GM12891 (cell line): ENCODE measurements at places on chromosomes 2 and 18.
A peak's percentile ranks its signal among the peaks of the same experiment; 100 is the strongest.

DNA sequence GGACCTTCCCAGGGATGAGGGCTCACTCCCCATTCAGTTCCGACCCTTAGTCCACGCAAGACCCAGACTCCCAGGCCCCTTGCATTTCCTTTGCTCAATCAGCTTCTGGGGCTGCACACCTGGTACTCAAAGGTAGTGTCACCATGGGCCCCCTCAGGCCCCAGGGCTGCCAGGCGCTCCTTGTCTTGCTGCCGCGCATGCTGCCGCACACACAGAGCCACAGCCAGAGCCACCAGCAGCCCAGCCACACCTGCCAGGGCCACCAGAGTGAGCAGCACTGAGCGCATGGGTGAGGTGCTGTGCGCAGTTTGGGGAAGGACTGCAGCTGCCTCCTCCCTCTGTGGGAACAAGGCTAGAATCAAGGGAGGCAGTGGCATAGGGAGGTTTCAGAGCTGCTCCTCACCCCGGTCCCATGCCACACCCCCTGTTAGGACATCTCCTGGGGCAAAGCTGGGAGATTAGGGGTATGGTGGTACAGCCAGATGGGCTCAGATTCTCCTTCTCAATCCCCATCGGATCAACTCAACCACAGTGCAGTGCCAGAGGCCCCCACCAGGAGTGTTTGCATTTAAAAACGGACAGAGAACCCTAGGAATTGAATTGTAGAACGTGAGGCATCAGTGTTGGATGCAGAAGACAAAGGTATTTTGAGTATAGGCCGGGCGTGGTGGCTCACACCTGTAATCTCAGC lies 11.3 kb downstream of the PTPRN start:
- DNase-seq: no peak

- DNase-seq: no peak
These were observed 46.6 kb downstream of the PLCL1 start for GRCh38 chr2:197850882-197851450.

DNA sequence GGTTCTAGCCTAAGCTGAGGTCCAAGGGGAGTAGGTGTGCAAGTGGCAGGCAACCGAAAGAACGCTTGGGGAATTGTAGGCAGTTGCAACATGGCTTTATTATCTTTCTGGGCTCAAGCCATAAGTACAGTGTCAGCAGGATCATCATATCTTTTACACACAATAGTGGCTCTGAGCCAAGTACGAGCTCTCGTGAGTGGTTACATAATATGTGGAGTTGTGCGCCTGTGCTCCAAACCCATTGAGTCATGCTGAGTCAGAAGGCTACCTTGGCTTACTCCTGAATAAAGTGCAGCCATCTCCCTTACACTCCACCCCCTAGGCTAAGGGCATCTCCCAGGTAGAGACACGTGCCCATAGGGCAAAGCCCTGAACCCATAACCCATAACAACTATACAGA lies 233.9 kb downstream of the SATB2 start:
- no peak for DNase-seq

DNA sequence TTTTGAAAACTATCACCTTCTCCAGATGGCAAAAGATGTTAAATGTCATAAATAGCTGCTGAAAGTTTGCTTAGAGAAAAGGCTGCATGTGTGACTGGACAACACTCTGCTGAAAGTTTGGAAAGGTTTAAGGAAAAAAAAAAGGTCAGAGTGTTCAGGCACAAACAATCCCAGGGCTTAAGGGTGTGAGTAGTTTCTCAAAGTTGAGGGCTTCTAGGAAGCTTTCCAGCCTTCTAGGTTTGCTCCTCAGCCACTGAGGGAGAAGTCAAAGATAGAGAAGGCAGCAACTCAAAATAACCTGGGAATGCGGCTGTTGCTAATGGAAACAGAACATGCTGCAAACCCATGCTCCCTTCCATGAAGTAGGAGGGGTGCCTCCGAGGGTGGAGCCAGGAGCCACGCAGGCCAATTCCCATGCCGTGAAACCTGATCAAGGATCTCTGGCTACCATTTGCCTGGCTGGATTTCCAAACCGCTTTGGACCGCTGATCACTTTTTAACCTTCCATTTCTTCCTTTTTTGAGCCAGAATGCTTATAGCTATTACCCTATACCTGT lies 88.0 kb downstream of the TEX51 start:
- DNase-seq: no peak

GRCh38 chr18:3821524-3821923 lies 371.6 kb downstream of the TGIF1 start:
- DNase-seq: no peak

DNA sequence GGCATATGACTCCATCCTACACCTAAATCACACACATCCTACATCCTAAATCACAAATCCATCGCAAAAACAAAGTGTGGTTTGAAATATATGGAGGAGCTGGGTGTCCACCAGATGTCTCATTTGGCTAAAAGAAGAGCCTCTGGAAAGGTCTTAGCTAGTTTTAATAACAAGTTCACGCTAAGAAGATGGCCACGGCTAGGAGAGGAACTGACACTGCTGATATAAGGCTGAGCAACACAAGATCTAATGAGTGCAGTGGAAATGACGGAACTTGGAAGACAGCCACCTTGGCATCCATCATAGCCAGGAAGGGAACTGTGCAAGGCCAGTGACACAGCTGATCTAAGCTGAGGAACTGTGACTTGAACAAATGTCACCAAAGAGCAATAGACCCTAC lies 60.0 kb upstream of the AGAP1 start:
- DNase-seq: no peak

- no peak for DNase-seq
These were observed 63.4 kb downstream of the TPO start for GRCh38 chr2:1476617-1477195.

- DNase-seq: no peak
These were observed 72.5 kb upstream of the ID2 start for GRCh38 chr2:8609357-8609811.

DNA sequence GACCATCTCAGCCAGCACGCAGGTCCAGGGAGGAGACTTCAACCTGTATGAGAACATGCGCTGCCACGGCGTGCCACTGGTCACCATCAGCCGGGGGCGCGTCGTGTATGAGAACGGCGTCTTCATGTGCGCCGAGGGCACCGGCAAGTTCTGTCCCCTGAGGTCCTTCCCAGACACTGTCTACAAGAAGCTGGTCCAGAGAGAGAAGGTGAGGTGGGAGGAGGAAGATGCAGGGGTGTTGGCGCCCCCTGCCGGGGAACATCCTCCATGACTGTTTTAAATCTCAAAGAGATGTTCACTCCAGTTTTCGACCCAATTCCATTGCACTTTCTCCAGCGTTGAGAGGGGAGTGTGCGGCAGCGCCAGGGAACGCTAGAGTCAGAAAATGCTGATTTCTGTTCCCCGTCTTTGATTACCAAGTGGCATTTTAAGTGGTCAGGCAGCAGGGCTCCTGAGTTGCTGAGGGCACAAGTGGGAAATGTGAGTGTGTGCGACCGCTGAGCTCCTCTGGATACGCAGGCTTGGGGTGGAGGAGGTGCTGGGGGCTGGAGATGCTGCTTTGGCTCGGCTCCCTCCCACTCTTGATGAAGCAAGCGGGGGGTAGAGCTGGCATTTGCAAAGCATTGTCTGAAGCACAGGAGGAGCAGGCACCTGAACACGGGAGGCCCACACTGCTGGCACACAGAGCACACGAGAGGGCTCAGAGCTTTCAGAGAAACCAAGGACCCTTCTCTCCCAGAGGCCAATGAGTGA lies 27.7 kb upstream of the MAPRE3 start:
- peak; percentile 74 for DNase-seq

DNA sequence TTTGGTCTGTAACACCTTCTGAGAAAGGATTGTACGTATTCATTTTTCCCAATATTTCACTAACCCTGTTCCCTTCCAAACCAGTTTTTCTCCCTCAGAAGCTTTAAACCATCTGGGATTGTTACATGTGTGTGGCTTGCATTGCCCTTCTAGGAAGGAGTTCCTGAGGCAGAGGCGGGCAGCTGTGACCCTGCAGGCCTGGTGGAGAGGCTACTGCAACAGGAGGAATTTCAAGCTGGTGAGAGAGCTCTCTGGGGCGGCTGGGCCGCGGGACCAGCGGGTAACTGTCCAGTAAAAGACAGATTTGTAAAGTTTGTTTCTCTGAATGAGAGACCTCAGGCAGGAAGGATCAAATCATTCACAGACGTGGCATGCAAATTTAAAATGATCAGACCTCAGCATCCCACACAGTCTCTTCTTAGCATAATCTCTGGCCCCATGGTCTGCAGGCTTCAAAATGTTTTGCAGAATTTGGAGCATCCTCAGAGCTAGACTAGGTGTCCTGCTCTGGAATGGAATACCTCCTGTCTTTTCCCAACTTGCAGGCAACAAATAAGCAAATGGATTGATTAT lies 40.2 kb upstream of the GPR17 start:
- no peak for DNase-seq

- DNase-seq: peak; percentile 5
These were observed 253.4 kb downstream of the ETAA1 start for GRCh38 chr2:67650291-67651133.

- no peak for DNase-seq
These were observed 127.8 kb downstream of the AGPS start for GRCh38 chr2:177520324-177520723.

DNA sequence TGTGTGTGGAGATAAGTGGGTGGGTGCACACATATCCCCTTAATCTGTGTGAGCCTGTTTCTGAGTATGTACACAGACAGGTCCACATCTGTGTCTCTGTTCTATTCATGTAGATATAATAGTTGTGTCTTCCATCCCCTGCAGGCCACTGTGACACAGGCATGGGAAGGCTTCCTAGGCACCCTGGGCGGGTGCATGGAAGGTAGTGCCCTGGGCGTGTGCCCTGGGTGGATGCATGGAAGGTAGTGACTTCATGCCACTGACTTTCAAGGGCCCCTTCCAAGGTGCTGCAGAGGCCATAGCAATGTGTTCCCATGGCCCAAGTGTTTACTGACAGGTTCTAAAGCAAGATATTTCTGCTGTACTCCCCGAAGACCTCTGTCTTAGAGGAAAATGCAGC lies 462.5 kb upstream of the HS6ST1 start:
- DNase-seq: no peak

DNA sequence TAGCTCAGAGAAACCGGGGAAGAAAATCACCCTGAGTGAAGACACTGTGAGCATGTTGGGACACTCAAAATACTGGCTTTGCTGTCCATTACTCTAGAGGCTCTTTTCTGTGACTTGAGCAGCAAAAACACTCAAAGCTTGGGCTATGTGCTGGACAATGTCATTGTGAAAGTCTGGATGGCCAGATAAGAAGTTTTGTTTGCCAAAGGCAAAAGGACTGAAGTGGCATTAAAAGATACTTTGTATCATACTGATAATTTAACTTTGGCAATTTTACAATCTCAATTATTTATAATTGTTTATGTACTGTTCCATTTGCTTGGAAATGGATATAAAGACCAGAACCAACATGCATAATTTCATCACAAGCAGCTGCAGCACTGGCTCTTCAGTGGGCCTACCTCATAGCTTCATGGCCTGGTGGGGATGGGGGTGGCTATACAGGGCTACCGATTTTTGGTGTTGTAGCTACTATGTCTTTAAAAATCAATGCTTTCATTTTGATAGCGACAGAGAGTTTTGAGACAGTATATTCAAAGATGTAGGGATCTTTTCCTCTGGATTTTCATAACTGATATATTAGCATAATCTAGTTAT lies 51.1 kb downstream of the RBKS start:
- DNase-seq: no peak

DNA sequence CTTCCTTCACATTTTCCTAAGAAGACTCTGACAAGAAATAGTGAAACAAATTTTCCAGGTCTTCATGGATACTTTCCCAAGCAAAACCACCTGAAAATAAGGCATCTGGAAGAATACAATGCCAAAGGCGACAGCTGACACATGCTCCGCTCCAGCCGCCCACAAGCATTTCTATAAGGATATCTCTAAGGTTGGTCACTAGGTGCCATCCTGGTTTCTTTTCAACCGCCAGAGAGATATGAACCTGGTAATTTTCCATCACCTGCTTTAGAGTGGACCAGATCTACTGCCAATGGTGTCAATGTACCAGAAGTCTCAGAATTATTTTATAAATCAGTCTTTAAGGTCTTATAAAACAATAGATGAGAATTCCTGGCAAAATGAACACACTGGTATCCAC lies 97.2 kb downstream of the GAREM1 start:
- DNase-seq: no peak

GRCh38 chr2:113116100-113116958 lies 11.1 kb upstream of the IL1RN start:
- no peak for DNase-seq

GRCh38 chr2:180656455-180656847 lies 324.0 kb upstream of the UBE2E3 start:
- no peak for DNase-seq

- DNase-seq: no peak
These were observed 192.1 kb downstream of the SEPTIN10 start for GRCh38 chr2:109421642-109422041.

GRCh38 chr2:178482437-178482836 lies 2.2 kb downstream of the PLEKHA3 start:
- DNase-seq: peak; percentile 5

- DNase-seq: no peak
These were observed 234.0 kb upstream of the RAB12 start for GRCh38 chr18:8375249-8375648.

DNA sequence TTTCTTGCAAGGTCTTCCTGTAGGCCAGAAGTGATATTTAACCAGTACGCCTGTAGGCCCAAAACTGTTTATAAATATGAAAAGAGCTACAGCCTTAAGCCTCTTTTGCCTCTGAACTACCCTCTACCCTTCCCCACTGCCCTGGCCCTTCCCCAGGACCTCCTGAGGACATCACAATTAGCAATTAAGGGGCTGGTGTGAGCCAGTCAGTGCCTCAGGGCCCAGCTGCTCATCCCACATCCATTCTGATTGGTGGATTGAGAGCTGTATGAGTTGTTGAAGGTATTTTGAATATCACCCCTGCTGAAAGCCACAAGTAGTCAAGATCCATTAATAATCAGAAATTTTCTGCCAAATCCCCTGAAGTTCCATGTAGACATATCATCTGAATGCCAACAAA lies 126.3 kb upstream of the TACR1 start:
- no peak for DNase-seq

GRCh38 chr18:286515-287310 lies 18.9 kb upstream of the THOC1 start:
- DNase-seq: no peak

GRCh38 chr2:205930209-205930608 lies 155.8 kb downstream of the INO80D start:
- no peak for DNase-seq

DNA sequence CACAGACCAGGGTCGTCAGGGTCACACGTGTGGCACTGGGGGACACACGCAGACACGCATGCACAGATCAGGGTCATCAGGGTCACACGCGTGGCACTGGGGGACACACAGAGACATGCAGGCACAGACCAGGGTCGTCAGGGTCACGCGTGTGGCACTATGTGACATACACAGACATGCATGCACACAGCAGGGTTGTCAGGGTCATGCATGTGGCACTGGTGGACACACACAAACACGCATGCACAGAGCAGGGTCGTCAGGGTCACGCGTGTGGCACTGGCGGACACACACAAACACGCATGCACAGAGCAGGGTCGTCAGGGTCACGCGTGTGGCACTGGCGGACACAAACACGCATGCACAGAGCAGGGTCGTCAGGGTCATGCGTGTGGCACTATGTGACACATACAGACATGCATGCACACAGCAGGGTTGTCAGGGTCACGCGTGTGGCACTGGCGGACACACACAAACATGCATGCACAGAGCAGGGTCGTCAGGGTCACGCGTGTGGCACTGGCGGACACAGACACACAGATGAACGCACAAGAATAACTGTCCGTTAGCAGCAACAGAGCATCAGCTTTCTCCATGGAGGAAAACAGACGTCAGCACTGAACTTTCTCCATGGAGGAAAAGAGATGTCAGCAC lies 34.9 kb downstream of the HDAC4 start:
- no peak for DNase-seq

- no peak for DNase-seq
These were observed 387.6 kb upstream of the TNP1 start for GRCh38 chr2:217247476-217247875.
